ENCODE measurements at places on chromosomes 7 and 10.

- no peak for DNase-seq
These were observed 48.6 kb downstream of the GDI2 start for GRCh38 chr10:5764422-5765297.

GRCh38 chr7:67794544-67794943, 797.9 kb downstream of the TYW1 start:
- no peak for DNase-seq

GRCh38 chr7:94250987-94251386, 143.7 kb upstream of the COL1A2 start:
- DNase-seq, result no peak

- DNase-seq, result no peak
These were observed 124.4 kb downstream of the DOCK4 start for GRCh38 chr7:112081778-112082177.

GRCh38 chr7:129266181-129266580, 41.4 kb downstream of the AHCYL2 start:
- DNase-seq, result no peak

GRCh38 chr7:73960548-73960947, 67.4 kb upstream of the ELN start:
- no peak for DNase-seq

- no peak for DNase-seq
These were observed 33.3 kb upstream of the MNX1 start for GRCh38 chr7:157043745-157044144.

- peak; percentile 24 for DNase-seq
These were observed 819 bp downstream of the TMED4 start for GRCh38 chr7:44580945-44581878.

GRCh38 chr7:31110331-31111108, 58.4 kb downstream of the ADCYAP1R1 start:
- no peak for DNase-seq

GRCh38 chr10:124820121-124820520, 18.5 kb downstream of the ABRAXAS2 start:
- no peak for DNase-seq

DNA sequence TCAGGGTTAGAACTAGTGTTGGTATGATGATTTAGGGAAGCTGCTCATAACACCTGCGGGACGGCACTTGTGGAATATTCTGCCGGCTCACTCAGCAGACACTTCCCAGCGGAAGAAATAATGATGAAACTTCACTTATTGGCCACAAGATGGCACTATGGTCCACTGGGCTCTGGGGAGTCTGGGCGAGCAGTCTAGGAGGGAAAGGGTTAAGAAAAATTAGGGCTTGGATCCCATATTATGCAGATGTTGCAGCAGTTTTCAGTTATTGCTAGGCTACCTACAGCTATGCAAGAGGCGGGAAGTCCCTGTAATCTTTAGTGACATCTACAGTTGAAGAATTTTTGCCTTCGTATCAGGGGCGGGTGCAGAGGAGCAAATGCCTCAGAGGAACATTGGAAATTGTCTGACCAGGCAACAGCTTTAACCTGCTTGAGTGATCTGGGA, 238.7 kb upstream of the PRSS58 start:
- DNase-seq, result no peak

- DNase-seq, result no peak
These were observed 138.6 kb downstream of the RGS10 start for GRCh38 chr10:119403921-119404320.

DNA sequence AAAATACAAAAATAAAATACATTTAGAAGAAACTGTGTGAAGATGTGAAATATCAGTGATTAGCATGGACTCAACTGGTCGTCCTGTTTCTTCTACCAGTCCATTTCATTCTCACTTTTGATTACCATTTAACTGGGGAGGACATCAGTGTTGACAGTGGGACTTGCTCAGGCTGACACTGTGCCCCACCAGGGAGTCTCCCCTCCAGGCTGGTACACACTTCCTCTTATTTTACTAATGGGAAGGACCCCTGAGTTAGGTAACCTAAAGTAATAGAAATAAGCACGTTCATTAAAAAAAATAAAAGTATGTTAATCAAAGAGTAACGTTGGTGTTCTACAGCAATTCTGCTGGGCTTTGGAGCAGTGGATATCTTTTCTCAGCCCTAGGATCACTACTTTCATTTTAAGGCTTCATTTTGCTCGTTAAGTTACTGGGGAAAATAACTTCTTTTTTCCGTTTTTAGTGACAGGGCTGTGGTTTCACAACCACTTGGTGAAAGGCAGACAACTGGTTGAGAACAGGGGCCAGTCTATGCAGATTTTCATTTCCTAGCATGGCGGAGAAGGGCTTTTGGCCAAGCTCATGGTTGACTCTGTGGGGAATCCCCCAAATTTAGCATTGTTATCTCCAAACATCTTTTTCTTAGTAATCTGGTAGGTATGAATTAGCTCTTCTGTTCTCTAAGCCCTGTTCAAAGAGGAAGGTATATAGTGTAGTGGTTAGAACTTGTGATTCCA, 2.1 kb downstream of the SNX10 start:
- peak; percentile 48 for DNase-seq

DNA sequence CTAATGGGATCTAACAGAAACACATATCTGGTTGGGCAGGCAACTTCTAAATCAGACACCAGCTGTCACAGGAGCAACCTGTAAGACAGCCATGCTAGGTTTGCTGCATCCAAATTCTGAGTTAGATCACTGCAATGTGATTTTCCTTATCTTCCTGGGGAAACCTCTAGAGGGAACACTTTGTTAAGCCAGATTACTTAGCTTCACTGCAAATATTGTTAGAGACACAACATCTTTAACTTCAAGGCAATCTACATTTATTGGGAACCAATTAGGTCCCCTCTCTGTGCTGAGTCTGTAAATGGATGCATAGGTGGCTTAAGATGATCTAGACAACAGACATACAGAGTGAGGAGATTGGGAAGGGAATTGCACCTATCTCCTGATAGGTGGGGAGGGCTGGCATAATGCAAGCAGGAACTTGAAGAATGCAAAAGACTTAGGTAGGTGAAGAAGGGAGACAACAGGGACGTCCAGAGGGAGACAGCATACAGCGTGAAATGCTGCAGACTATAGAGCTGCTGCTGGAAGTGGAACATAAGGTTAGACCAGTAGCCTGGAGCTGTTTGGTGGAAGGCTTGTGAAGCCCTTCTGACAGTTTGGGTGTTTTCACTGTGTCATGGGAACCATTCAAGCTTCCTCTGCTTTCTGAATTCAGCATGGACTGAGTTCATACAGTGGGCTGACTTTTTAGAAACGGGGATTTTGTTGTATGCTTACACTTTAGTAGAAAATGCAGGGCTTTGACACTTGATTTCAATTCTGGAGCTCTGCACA, 109.8 kb upstream of the ELMO1 start:
- DNase-seq, result no peak

DNA sequence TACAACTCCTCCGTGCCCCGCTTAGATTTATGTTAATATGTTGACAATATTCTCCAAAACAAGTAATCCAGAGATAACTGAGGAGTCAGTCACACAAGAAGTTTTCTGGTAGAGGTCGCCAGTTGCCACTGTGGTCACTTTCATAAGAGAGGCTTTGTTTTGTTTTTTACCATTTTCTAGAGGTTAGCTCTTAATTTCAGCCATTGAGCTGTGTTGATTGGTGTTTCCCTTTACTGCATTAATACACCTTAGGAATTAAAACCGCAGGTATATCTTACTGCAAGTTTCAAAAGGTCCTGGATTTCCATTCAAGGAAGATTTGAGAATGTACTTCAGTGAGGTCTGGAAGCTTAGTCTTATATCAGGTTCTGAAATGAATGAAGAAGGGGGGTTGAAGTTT, 3.5 kb downstream of the BMI1 start:
- no peak for DNase-seq

GRCh38 chr10:22740180-22740579, 25.8 kb upstream of the PIP4K2A start:
- DNase-seq, result no peak

- DNase-seq, result no peak
These were observed 10.2 kb upstream of the PPP1R3C start for GRCh38 chr10:91642831-91643692.

DNA sequence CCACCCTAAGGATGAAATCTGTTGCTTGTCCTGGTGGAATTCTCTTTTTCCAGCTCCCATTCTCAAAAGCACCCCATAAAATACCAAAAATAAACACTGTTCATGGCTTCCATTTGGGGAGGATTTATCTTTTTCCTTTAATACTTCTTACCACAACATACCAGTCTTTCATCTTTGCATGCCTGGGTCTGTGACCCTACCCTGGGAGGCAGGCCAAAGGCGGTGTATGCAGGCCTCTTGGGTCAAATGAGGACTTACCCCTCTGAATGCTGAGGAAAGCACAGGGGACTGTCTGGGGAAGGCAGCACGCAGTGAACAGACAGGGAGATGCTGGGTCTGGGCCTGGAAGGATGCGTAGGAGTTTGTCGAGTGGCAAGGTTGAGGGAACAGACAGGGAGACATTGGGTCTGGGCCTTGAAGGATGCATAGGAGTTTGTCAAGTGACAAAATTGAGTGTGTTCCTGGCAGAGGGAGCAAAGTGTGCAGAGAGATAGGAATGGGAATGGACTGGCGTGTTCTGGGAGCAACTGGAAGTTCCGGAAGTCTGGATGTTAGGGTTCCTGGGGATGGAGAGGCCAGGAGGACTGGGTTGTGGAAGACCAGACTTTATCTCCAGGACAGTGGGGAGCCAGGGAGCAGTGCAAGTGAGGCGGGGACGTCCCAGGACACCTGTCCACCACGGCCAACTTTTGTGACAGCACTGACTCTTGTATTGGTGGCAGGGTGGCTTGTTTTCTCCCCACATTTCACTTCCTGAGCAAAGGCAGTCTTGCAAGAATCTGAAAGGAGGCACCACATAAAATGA, 40.8 kb downstream of the MYL10 start:
- DNase-seq, result no peak

DNA sequence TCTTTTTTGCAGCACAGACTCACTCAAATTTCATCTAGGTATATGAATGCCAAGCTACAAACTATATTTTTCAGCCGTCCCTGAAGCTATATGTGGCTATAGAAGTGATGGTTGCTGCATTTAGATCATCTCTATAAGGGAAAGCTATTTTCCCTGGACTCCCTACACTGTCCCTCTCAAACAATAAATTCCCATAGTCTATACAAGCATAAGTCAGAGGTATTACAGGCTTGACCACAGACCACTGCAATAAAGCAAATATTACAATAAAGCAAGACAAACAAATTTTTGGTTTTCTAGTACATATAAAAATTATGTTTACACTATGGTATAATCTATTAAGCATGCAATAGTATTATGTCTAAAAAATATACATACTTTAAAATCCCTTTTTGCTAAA, 1015.5 kb upstream of the LRRN3 start:
- no peak for DNase-seq

- DNase-seq, result no peak
These were observed 169.1 kb downstream of the EGFR start for GRCh38 chr7:55187701-55188491.

DNA sequence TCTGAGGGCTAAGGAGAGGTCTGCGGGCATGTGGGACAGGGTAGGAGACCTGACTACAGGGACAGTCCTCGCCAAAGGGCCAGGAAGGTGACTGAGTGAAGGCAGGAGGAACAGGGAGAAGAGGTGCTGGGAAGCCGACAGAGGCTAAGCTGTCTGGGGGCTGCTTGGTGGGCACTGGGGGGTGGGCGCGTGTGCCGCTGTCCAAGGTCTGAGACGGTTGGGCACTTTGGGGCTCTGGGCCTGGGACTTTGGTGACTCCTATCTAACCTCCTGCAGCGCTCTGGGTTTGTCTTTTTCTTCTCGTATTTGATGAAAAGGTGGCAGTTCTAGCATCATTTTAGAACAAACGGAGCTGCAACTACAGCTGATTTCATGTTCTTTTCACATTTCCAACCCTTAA, 141.5 kb downstream of the C10orf105 start:
- DNase-seq, result no peak

DNA sequence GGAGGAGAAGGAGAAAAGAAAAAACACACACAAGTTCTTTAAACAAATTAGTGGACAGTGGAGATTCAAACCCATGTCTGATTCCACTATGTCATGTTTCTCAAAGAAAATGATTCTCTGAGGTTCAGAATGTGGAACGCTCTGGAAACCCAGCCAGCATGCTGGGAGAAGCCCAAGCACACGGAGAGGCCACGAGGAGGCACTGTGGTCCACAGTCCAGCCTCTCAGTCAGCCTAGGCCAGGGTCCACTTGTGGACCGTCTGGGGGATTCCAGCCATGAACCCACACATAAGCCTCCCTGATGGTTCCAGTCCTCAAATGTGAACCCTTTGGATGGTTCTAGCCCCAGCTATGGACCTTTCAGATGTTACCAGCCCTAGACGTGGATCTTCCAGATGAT, 73.4 kb downstream of the CAV1 start:
- no peak for DNase-seq

GRCh38 chr7:17275749-17276671, 22.4 kb upstream of the AHR start:
- DNase-seq, result no peak

- no peak for DNase-seq
These were observed 22.3 kb upstream of the C10orf95 start for GRCh38 chr10:102473445-102474331.

DNA sequence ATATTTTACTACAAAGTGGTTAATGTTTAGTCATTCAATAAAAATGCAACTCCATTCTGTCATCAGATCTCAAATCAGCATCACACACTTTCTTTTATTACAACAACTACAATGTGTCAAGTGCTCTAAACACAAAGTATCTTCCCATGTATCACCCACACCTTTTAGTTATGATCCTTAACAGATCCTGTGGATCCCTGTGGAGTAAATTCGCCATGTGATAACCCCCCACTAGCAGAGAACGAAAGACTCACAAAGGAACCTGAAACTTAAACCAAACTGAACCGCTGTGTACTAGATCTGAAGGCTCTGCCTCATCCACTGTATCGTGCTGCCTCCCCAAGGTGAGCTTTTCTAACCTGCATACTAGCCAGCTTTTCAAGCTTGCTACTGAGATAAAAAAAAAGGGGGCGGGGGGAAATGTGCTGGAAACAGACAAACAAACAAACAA, 1.7 kb downstream of the DPY19L1 start:
- DNase-seq, result no peak

- no peak for DNase-seq
These were observed 184.5 kb downstream of the PRKCQ start for GRCh38 chr10:6395606-6396005.

DNA sequence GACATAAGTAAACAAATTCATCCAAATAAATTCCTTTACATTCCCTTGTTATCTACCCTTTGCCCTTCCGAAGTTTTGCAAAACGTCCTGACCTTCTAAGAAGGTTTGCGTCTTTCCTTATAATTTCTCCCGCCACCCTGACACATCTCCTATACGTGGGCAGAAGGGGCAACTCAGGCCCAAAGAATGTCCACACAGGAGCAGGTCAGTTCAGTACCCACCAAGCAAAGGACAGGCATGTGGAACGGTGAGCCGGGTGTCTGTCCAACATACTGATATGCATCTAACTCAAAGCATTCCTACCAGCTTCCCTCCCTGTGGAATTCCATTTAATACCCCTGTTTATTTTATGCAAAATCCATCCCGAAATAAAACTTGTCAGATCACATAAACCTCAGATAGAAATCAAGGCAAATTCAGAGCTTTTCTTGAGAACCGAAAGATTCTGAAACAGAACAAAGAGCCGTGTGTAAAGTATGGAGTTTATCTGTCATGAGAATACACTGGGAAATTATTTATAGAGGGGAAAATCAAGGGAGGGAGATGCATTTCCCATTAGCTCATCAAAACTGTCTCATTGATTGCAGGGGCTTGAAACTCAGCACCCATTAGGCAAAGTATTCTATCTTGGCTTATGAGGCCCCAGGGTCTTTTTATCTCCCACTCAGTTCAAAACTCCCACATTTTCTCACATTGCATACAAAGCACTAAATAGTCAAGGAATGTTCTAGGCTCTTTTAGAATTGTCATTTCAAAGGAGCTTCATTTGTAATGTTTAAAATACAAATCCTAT, 85.4 kb downstream of the GPR26 start:
- no peak for DNase-seq

GRCh38 chr7:16409777-16410176, 11.6 kb downstream of the CRPPA start:
- no peak for DNase-seq

Data from stimulated activated CD4-positive, alpha-beta T cell treated with anti-CD3 and anti-CD28 coated beads, TNF-alpha, amount 100 ng/mL, for 48 hours (primary cell).